ENCODE measurements at places on chromosomes 7 and 10. TPM values are rescaled to one million over a fixed set of nuclear protein-coding genes. Genes with fewer than 3 reads are reported as not detected.

DNA sequence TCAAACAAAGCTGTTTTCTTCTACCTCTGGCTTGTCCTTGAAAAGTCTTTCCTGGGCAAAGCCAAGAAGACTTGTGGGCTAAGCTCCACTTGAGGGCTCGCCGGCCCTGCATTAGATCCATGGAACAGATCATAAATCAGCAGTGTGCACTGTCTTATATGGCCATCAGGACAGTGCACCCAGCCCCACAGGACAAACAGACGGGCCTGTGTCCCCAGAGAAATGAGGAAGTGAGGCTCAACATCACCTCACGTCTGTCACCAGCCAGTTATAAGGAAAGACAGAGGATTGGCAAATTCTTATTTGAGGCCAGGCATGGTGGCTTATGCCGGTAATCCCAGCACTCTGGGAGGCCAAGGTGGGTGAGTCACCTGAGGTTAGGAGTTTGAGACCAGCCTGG is 12.3 kb upstream of the IFT22 start:
- no peak overlapping the region for H3K4me3 ChIP-seq
- H3K36me3 ChIP-seq = no peaks in the 10 kb centered on the region
- H3K4me1 ChIP-seq = no peaks in the 10 kb centered on the region
- H3K27me3 ChIP-seq = peaks cover 1% of the 10 kb centered on the region

GRCh38 chr7:28484606-28484935 is 72.3 kb downstream of the CREB5 start:
- H3K27ac ChIP-seq = no peak overlapping the region
- H3K4me1 ChIP-seq = no peaks in the 10 kb centered on the region
- H3K27me3 ChIP-seq = peaks cover 10% of the 10 kb centered on the region
- no peak for DNase-seq

The DYNC1I1 gene
- total RNA-seq = not detected

The TAC1 gene
- total RNA-seq = 0.28 TPM

The ECHDC3 gene
- 0.47 TPM for total RNA-seq

The VSTM4 gene
- total RNA-seq = 0.50 TPM

The INTS1 gene
- total RNA-seq = 94.3 TPM

Data from activated CD4-positive, alpha-beta T cell treated with anti-CD3 and anti-CD28 coated beads, Interleukin-2, amount 10 ng/mL, durations not matched to agents 24 days and 14 days (primary cell).